ENCODE measurements at places on chromosomes 11 and 22.

DNA sequence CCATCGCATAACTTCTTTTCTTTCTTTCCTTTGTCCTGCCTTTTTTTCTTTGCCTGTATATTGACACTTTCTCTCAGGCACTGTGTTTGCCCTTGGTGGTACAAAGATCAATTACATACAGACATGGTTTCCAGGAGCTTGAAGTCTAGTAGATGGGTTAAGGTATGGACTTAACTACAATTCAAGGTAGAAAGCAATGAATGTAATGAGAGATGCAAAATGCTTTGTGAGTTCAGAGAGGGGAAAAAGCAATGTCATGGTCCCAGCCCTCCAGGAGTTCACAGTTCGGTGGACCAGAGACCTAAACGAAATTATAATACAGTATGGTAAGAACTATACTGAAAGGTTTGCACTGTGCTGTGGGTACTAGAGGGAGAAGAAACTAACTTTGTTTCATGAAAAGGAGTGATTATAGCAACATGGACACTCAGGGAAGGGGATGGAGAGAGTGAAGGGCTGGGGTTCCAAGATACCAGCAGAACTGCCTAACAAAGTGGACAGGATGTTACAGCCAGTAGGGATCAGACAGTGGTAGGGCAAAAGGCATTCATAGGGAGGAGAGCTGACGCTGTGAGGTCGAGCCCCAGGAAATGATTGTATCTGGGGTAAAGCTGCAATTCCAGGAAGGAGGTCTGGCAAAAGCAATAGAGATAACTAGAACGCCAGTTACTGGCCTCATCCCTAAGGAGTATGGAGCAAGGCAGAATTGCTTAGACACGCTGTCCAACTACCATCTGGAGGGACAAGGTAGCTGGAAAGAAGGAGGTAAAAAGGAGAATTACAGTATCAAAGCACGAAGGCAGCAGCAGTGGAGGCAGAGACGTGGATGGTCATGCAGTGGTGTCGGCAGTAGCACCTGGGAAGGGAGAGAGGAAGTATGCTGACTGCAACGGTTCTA, 158.3 kb upstream of the MTMR2 start:
- no peak for DNase-seq

- no peak for DNase-seq
Measured at GRCh38 chr11:79021601-79022000, 419.2 kb downstream of the TENM4 start.

DNA sequence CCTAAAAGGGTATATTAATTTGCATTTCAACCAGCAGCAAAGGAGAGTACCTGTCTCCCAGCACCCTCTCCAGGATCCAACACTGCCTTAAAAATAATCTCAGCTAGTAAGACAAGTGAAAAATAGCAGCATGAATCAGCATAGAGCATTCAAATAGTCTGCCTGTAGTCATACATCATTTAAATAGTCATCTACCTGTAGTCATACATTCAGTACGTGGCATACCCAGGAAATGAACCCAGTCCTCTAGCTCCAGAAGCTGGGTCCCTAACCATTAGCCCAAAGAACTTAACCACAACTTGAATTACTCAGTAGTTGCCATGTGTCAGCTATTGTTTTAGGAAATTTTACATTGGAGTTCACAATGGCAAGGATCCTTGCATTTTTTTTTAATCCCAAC, 9.3 kb downstream of the TENM4 start:
- peak; percentile 93 for DNase-seq

DNA sequence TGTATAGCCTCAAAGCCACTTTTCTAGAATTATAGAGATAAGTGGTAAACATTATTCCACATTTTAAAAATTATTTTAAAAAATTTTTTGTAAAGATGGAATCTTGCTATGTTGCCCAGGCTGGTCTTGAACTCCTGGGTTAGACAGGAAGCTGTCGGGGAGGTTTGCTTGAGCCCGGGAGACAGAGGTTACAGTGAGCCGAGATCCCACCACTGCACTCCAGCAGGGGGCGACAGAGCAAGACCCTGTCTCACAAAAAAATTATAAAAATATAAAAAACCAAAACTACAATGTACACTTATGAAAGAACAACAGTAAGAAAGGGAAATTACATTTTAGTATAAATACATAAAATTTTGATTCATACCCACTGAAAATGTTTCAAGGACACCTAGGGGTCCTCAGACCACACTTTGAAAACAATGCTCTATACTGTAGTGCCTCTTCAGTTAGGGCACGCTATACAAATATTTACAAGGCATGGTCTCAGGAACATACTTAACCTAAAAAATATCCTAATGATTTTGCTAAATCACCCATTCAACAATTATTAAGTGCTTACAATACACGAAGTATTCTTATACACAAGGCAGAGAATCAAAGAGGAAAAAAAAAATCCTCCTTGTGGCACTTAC, 111.2 kb downstream of the MRTFA start:
- DNase-seq, result no peak

GRCh38 chr22:22655452-22656290, 11.3 kb downstream of the GGTLC2 start:
- DNase-seq, result no peak

DNA sequence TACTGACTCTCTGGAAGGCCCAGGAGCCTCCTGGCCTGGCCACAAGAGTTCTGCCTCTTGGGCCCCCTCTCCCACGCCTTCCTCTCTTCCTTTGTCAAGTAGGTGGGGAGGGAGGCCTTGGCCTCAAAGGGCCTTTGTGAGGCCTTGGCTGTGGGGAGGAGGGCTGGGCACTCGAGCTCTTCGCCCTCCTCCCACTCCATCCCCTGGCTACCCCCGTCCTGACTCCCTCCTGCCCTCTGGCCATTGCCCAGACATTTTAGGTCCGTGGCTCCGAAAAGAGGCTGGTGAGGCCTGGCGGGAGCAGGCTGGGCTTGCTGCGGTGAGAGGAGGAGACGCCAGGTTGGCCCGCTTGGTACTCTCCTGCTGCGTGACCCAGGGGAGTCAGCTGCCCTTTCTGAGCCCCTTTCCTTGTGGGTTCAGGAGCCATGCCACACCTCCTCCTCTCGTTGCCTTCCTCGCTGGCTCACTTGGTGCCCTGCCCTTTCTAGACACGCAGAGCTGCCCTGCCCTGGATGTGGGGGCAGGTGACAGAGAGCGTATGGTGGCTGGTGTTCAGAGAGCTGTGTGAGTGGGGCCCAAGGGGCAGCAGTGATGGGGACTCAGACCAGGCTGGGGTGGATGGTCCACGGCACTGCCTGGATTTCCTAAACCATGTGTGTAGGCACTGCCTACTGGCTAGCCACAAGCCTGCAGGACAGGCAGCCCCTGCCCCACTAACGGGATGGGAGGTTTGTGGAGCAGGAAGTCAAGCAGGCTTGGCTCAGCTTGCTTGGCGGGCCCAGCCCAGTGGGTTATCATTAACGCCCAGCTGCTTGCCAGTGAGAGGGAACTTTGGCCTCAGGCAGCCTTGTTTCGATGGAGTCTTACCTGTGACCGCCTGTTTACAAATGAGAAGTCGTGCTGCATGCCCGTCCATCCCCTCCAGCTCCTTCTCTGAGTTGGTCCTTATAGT, 15.8 kb upstream of the OMP start:
- DNase-seq, result no peak

DNA sequence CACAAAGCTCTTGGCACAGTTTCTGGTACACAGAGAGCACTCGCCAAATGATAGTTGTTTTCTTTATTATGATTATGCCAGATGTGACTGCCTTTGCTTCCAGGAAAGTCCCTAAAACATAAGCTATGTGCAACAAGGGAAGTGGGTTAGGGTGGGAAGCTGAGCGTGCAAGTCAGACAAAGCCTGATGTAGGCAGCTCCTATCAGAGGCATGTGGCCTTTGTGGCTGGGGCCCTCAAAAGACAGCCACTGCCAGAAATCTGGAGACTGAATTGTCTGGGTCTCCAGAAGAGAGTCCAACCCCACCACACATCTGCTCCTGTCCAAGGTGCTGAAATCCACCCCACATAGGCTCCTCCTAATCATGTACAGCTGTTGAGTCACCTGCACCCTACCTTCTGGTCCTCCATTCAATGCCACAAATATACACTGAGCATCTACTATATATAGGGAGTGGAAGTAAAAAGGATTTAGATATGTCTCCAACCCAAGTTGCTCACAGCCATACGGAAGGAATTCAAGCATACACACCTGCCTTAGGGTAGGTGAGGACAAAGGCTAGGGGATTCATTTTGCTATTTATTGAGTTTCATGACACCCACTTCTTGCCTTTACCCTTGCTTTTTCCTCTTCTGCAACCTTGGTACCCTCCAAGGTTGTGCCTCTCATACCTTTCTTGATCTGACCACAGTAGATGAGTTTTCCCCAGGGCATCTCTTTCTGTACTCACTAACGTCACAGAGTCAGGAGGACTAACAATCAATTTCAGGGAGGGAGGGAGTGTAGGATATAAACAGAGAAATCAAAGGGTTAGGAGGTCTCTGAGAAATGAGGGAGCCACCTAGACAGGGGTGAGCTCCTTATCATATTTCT, 12.4 kb downstream of the SEC14L3 start:
- no peak for DNase-seq

DNA sequence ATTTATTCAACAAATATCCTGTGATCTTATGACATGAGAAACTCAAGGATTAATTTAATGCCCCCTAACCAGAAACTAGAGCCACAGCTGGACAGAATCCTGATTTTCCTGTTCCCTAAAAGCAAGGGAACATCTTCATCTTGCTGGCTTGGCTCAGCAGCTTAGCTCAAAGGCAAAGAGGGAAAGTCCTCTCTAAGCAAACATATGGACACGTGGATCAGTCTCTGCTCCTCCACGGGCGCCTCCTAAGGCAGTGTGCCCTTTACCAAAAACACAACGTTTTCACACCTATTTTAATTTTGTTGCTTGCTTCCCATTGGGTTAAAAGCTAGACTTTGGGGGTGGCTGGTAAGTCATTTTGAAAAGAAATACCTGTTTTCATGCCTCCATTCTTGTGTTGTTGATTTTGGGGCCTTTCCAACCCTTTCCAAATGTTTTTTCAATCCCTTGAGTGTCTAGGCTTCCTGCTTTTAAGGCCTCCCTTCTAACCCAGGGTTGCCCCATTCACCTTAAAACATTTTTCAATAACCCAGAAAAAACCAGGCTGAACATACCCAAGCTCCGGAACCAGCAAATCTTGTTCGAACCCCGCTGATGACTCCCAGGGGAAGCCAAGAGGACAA, 15.5 kb downstream of the SLC1A2 start:
- no peak for DNase-seq

Data from foreskin keratinocyte (primary cell).